Activated T-helper 1 cell treated with anti-CD3 and anti-CD28 coated beads, Interleukin-12 subunit alpha, Interleukin-12 subunit beta, Interleukin-2, Interleukin-4 antibody, amounts not matched to agents 30 ng/mL and 10 ng/mL and 1 ng/mL, durations not matched to agents 14 hours and 24 hours and 36 hours (primary cell): ENCODE measurements at places on chromosomes 1 and 21.

GRCh38 chr1:53681977-53682685 is 56.8 kb downstream of the GLIS1 start:
- peak; percentile 8 for DNase-seq

- DNase-seq, result peak; percentile 37
Observed at GRCh38 chr21:45818276-45818903, 163.2 kb upstream of the COL6A1 start.

- no peak for DNase-seq
Observed at GRCh38 chr1:232308616-232309015, 321.3 kb downstream of the SIPA1L2 start.

DNA sequence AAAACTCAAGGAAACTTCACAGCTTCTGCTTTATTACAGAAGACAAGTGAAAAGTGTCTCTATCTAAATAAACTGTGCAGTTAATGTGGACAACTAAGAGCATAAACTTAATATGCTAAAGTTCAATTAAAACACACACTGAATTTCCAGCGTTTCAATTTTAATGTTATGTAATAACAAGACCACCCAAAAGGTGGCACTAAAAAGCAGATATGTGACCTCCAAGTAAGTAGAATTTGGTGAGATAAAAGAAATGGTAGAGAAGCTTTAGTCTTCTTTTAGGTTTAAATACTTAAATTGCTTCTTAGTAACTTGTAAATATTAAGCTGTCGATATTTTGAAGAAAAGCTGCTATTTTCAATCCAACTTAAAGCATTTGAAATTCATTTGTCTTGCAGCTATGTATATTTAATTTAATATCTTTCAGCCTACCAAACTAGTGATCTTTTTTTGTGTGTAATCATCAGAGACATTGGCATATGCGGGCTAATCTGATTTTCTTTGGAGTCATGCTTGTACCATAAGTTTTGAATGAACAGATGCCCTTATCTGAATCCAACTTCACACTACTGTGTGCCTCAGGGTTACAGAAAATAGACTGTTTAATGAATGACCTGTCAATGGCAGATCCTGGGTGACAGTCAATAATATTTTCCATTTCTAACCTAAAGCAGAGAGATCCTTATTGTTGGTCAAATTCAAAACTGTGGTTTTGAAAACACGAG is 36.5 kb upstream of the ADAMTS1 start:
- DNase-seq, result no peak

DNA sequence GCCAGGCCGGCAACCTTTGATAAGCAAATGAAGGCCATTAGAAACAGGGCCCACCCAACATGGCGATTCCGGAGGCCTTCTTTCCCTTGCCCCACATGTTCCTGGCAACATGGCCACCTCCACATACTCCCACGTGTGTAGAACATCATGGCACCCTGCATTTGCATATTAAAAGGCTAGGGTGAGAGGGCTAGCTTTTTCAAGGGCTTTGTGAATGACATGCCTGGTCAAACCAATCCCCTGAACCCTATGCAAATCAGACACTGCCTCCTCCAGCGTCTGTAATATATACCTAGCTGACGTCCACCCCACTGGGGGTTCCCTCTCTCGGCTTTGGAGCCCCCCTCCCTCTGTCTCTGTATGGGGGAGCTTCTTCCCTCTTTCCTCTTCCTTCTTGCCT is 1.6 kb downstream of the ADCY10 start:
- no peak for DNase-seq

GRCh38 chr1:20486457-20487235 is 636 bp upstream of the CAMK2N1 start:
- DNase-seq, result no peak

GRCh38 chr1:205380882-205381281 is 24.2 kb upstream of the KLHDC8A start:
- no peak for DNase-seq

DNA sequence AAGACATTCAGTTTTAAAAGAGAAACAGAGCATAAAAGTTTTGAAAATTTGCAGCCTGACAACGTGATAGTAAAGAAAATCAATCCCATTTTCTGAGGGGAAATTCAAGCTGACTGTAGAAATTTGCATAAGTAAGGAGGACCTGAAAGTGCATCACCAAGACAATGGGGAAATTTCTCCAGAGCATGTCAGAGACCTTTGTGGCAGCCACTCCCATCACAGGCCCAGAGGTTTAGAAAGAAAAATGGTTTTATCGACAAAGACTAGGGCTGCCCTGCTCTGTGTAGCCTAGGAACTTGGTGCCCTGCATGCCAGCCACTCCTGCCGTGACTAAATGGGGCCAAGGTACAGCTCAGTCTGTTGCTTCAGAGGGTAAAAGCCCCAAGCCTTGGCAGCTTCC is 1640.2 kb upstream of the PRMT6 start:
- DNase-seq, result no peak

DNA sequence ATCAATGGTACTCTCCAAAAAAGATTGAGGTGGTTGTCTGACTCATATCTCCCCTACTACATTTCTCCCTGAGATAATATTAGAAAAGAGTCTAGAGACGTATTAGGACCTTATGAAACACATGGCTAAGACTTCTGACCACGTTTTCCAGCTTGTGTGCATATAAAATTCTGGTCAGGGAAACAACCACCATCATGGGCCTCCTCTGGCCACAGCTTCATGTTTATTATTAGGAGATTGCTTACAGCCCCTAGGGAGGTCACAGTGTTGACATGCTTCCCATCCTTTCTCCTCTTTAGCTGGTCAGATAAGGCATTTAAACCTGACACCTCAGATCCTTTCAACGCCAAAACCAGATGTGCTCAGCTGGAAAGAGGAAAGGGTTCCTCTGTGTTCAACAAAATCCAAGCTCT is 620.2 kb downstream of the PLPP3 start:
- DNase-seq, result no peak
